Activated CD4-positive, alpha-beta T cell treated with anti-CD3 and anti-CD28 coated beads, Interleukin-2, amount 10 ng/mL, durations not matched to agents 7 days and 5 days (primary cell): ENCODE measurements at places on chromosomes 5 and 9. TPM values are rescaled to one million over a fixed set of nuclear protein-coding genes. Genes with fewer than 3 reads are reported as not detected.

DNA sequence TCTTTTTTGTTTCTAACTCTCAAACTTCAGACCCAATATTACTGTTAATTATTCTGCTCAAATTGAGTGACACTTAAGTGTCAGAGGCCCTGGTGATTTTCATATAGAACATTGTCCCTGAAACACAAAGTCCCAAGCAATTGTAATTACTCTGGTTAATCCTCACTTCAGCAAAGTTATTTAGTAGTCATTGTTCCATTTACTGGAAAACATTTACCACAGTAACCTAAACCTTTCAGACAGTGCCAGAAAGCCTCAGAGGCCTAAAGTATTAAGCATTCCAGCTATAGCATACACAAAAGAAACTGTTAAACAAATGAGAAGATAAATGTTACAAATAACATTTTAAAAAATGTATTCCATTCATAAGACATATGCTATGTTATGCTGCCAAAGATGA is 237.2 kb upstream of the CDH6 start:
- no peak for DNase-seq

- no peak for DNase-seq
Observed at GRCh38 chr5:3056866-3057265, 305.4 kb upstream of the IRX2 start.

DNA sequence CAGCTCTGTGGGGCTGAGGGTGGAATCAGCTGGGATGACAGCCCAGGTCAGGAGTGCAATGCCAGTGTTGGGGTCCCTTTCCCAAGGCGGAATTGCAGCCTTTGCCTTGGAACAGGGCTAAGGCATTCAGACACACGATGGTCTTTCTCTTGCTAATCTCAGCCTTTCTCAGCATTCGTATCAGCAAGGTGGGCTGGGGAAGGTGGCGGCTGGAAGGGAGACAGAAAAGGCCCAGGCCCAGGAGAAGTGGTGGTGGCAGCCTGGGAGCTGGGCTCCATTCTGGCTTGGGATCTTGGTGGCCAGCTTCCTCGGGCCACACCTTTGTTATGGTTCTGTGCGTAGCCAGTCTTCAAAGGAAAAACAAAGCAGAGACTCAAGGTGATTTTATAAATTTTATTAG is 1.1 kb upstream of the ARHGEF28 start:
- DNase-seq: no peak

GRCh38 chr9:28363151-28363562 is 789.9 kb upstream of the C9orf72 start:
- no peak for DNase-seq

CDKN2A gene
- 16.6 TPM for total RNA-seq

IFNA13 gene
- not detected for total RNA-seq

NR6A1 gene
- 0.19 TPM for total RNA-seq

DNA sequence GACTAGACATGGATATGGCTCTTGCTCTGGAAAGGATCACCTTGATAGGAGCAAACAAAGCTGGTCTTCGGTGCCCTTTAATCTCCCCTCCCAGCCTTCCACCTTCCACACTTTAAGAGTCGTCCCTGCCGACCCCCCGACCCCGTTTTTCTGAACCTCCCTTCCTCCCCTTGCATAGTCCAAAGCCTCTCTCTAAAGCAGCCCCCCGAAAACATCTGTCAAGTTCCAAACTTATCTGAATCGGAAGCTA is 423 bp upstream of the NUP214 start:
- DNase-seq: no peak

SLC6A3 gene
- 0.08 TPM for total RNA-seq

- no peak for DNase-seq
Observed at GRCh38 chr5:118891252-118891651, 97.1 kb downstream of the DTWD2 start.

- no peak for DNase-seq
Observed at GRCh38 chr5:74153255-74153790, 487.2 kb downstream of the ENC1 start.

GRCh38 chr9:120464176-120464886 is 115.6 kb downstream of the CDK5RAP2 start:
- DNase-seq: no peak

DNA sequence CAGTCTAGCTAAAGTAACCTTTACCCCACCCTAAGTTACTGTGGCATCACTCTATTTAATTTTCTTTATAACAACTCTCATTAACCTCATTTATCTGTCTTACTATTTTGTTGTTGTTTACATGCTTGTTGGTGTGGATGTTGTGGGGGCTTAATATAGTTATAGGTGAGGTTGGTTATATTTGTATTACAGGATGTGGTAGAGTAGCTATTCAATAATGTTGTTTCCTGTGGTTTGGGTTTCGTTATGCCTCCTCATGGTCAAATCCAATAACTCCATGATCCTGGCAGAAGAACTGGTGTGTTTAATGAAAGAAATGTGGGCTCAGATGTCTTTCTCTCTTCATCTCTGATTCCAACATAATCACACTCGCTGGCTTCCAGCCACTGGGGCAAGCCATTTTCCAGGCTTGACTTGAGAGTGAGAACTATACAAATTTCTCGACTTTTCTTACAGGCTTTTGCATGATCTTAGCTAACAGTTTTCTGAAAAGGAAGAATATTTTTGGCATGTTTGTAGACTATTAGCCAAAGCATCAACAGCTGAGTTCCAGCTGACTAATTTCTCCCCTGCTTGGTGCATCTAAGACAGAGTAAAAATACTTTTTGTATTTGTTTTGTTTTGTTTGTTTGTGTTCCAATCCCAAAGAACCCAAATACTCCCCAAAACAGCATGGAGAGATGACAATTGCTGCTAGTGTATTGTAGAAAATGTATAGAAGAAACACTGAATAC is 303.7 kb upstream of the PAPPA start:
- DNase-seq: no peak

DNA sequence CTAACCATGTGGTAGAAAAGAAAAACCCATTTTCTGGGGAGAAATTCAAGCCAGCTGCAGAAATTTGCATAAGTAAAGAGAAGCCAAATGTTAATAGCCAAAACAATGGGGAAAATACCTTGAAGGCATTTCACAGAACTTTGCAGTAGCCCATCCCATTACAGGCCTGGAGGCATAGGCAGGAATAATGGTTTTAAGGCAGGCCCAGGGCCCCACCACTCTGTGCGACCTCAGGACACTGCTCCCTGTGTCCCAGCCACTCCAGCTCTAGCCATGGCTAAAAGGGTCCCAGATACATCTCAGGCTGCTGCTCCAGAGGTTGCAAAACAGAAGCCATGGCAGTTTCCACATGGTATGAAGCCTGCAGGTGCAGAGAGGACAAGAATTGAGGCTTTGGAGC is 253.3 kb downstream of the CTNND2 start:
- DNase-seq: no peak

- no peak for DNase-seq
Observed at GRCh38 chr9:35464141-35465025, 25.5 kb upstream of the RUSC2 start.

- DNase-seq: no peak
Observed at GRCh38 chr5:55021410-55021809, 2.6 kb upstream of the GZMK start.

GRCh38 chr5:159990506-159990905 is 18.4 kb upstream of the TTC1 start:
- no peak for DNase-seq

SLC45A2 gene
- total RNA-seq: 0.19 TPM

- DNase-seq: no peak
Observed at GRCh38 chr5:105803431-105803830, 1867.3 kb downstream of the EFNA5 start.

- no peak for DNase-seq
Observed at GRCh38 chr9:4393806-4394523, 94.1 kb upstream of the GLIS3 start.

DNA sequence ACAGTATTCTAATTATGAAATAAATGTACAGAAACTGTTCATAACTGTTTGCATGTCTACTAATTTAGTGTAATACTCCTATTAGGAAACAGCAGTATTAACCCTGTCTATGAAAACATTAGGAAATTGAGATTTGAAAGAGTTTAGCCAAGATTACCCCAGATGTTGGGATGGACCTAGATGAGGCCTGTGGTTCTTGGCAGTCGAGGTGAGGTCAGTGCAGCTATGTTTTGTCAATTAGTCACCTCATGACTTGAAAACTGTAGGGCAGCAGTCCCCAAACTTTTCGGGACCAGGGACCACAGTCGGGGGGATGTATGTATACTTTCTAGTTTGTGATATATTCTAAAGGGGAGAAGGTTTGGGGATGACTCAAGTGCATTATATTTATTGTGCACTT is 4.7 kb downstream of the LNPEP start:
- no peak for DNase-seq

NDOR1 gene
- 44.2 TPM for total RNA-seq

GRCh38 chr5:109853377-109853776 is 163.7 kb downstream of the MAN2A1 start:
- no peak for DNase-seq

TEX48 gene
- 0.97 TPM for total RNA-seq

- DNase-seq: peak; percentile 98
Observed at GRCh38 chr9:129884220-129885017, 49.2 kb downstream of the USP20 start.

DNA sequence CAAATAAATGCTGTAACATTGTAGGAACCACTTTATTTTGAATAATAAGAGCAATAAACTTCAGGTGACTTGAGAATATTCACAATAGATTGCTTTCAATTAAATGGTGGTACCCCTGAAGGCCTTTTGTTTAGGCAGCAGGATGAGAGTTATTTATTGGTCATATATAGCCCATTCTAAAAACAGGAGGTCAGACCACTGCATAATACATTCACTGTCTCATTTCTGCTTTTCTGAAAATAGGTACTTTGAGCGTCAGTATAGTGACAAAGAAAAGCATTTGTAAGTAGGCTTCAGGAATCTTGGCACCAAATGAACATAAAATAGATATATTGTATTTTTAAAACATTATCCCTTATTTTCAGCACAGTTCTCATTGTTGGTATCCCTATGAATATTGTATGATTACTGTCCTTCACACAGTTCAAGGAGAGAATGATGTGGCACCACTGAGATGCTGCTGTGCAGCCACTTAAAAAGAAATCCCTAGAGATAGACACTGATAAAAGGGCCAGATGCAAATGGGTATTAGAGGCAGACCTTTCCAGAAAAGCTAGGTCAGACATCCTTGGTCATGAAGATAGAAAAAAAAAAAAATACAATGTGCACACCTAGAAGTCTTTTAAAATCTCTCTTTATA is 381.8 kb upstream of the ST8SIA4 start:
- no peak for DNase-seq

GRCh38 chr5:180648658-180649296 is 623 bp downstream of the FLT4 start:
- no peak for DNase-seq

GRCh38 chr5:1834721-1835429 is 33.7 kb downstream of the NDUFS6 start:
- no peak for DNase-seq

- no peak for DNase-seq
Observed at GRCh38 chr5:16544607-16545374, 72.0 kb downstream of the RETREG1 start.

- no peak for DNase-seq
Observed at GRCh38 chr5:16531063-16531648, 65.6 kb upstream of the ZNF622 start.

DNA sequence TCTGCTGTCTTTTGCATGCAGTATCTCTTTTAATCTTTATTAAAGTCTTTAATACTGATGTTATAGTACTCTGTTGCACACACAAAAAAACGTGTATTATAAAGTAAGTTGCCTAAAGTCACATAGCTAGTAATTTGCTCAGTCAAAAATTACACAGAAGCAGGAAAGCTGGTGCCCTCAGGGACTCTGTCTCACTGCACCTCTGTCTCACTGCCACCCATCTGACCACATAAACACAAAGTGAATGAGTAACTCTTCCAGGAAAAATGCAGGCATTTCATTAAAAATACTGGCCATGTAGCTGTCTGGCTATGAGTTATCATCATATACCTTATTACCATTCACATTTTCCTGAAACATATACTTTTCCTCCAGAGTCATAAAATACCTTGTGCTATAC is 591.7 kb downstream of the CSNK1G3 start:
- no peak for DNase-seq

DNA sequence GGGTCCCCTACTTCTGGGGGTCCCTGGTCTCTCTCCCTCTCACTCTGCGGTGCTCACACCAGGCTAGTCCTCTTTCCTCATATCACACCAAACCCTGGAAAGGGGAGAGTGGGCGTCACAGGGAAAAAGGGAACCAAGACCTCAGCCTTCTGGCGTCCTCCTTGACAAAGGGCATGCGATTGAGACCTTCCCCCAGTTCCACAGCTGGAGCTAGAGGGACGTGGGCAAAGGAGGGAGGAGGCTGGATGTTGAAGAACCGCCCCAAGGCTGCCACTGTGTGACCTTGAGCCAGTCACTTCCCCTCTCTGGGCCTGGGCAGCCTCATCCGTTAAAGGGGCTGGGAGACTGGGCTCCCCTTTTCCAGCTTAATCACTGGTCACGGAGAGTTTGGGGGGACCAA is 18.5 kb upstream of the TOR2A start:
- no peak for DNase-seq

- DNase-seq: no peak
Observed at GRCh38 chr5:31964007-31964360, 210.1 kb downstream of the GOLPH3 start.

PIP5KL1 gene
- 2.5 TPM for total RNA-seq

GRCh38 chr9:87029905-87030304 is 82.6 kb upstream of the GAS1 start:
- DNase-seq: no peak

DNA sequence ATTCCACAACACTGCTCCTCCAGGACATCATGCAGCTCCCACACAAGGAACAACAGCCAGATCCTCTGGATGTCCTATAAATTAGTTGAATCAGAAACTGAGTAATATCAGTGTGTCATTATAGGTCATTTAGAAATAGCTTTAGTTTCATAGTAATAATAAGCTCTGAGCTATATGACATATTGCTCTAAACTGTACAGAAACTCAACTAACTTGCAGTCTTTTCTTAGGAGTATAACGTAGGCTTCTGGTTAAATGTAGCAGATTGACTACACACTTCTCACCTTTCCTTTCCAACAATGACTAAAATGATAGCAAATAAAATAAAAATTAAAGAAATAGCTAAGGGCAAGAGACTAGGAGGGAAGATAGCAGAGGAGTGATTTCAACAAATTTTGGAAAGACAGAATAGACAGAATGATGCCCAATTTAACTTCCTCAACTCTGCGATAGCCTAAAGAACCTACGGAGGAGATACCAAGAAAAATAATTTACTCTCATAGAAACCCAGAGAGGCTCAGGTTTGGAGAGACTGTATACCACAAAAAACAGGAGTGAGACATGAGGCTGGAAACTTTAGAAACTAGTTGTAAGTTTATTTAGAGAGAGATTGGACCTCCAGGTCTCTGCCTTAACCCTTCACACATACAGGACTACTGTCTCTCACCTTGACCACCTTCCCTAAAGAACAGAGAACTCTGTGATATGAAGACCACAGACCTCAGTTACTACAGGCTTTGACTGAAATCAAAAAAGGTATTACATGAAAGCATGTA is 193.7 kb downstream of the TSSK1B start:
- DNase-seq: no peak

- no peak for DNase-seq
Observed at GRCh38 chr9:99286536-99286935, 64.5 kb downstream of the SEC61B start.

CDX1 gene
- total RNA-seq: not detected
